ENCODE measurements at places on chromosomes 16 and 17. TPM values are rescaled to one million over a fixed set of nuclear protein-coding genes. Genes with fewer than 3 reads are reported as not detected.

- peaks cover 5% of the 10 kb centered on the region for H3K27me3 ChIP-seq
- H3K27ac ChIP-seq: no peak overlapping the region
- no peak overlapping the region for H3K4me3 ChIP-seq
Observed at GRCh38 chr16:17018585-17018939, 452.2 kb downstream of the XYLT1 start.

GRCh38 chr17:77358801-77359200 is 218.0 kb downstream of the SEC14L1 start:
- no peaks in the 10 kb centered on the region for H3K27me3 ChIP-seq
- no peak overlapping the region for H3K27ac ChIP-seq
- no peak overlapping the region for H3K4me3 ChIP-seq
- DNase-seq: no peak
- H3K36me3 ChIP-seq: no peaks in the 10 kb centered on the region

- H3K27ac ChIP-seq: no peak overlapping the region
- no peaks in the 10 kb centered on the region for H3K36me3 ChIP-seq
- H3K4me1 ChIP-seq: no peaks in the 10 kb centered on the region
- H3K27me3 ChIP-seq: no peaks in the 10 kb centered on the region
- no peak overlapping the region for H3K4me3 ChIP-seq
Observed at GRCh38 chr17:6162892-6163291, 92.7 kb downstream of the WSCD1 start.

GRCh38 chr16:10485698-10486382 is 94.6 kb downstream of the EMP2 start:
- no peak overlapping the region for H3K27ac ChIP-seq
- no peak for DNase-seq
- no peaks in the 10 kb centered on the region for H3K27me3 ChIP-seq
- no peaks in the 10 kb centered on the region for H3K4me1 ChIP-seq
- no peak overlapping the region for H3K4me3 ChIP-seq
- peaks cover 33% of the 10 kb centered on the region for H3K36me3 ChIP-seq

GRCh38 chr17:73936908-73937627 is 266.4 kb upstream of the RPL38 start:
- H3K4me1 ChIP-seq: no peaks in the 10 kb centered on the region
- H3K27ac ChIP-seq: no peak overlapping the region
- no peaks in the 10 kb centered on the region for H3K36me3 ChIP-seq
- H3K4me3 ChIP-seq: no peak overlapping the region
- no peak for DNase-seq

DNA sequence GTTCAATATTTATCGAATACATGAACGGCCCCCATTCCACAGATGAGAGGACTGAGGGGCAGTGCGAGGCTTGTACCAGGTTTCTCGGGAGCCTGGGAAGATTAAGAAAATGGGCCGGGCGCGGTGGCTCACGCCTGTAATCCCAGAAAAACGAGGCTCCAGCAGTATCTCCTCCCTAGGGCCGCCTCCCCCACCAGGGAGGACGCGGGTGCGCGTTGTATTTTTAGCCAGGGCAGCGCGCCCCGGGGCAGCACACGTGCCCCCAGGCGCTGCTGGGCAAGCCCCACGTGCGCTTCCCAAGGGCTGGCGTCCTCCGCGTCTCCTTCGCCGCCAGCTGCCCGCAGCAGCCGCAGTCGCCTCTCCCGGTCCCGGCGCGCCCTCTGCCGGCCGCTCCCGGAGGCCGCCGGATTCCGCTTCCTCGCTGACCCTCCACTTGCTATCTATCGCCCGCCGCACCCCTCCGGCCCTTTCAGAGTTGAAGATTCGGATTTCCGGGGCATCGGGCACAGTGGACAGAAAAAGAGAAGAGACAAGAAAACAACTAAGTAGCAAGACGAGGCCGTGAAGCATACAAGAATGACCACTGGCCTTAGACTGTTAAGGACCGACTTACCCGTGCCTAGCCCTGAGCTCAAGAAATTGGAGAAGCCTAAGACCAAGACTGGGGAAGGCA is 1.9 kb upstream of the YBX2 start:
- peaks cover 42% of the 10 kb centered on the region for H3K27me3 ChIP-seq
- no peaks in the 10 kb centered on the region for H3K36me3 ChIP-seq
- DNase-seq: peak; percentile 62
- peaks cover 26% of the 10 kb centered on the region for H3K4me1 ChIP-seq
- H3K27ac ChIP-seq: no peak overlapping the region

DNA sequence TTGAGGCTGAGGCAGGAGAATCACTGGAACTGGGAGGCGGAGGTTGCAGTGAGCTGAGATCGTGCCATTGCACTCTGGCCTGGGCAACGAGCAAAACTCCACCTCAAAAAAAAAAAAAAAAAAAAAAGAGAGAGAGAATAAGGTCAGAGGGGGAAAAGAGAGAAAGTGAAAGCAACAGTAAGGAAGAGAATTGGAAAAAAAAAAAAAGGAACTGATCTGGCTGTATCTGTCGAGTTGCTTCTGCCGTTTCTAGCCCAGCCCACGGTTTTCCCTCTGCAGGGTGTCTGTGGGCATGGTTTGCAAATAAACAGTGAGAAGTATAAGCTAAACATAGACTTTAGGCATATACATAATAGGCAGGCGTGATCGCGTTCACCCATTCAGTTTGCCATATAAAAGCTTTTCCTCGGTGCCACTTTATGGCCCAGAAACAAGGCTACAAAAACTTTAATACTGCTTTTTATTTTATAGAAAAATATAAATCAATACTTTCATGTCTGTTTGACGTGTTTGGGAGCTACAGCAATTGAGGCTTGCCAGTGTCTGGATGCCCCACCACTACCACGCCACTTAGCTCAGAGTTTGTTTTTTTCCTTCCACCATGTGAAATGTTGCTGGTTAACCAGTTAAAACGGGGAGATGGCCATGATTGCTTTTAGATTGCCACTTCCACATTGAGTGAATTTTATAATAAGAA is 436.7 kb downstream of the MAF start:
- peak overlapping the region; percentile 53 for H3K4me3 ChIP-seq
- no peaks in the 10 kb centered on the region for H3K27me3 ChIP-seq

GRCh38 chr17:46097497-46097896 is 95.7 kb downstream of the KANSL1 start:
- no peaks in the 10 kb centered on the region for H3K27me3 ChIP-seq
- DNase-seq: no peak
- H3K36me3 ChIP-seq: peaks cover 18% of the 10 kb centered on the region
- H3K4me3 ChIP-seq: no peak overlapping the region
- peaks cover 28% of the 10 kb centered on the region for H3K4me1 ChIP-seq
- no peak overlapping the region for H3K27ac ChIP-seq

- peak; percentile 82 for DNase-seq
- peaks cover 49% of the 10 kb centered on the region for H3K36me3 ChIP-seq
- peak within 1 kb of the TSS; percentile 99 for H3K4me3 ChIP-seq
- peak within 1 kb of the TSS; percentile 100 for H3K27ac ChIP-seq
- H3K27me3 ChIP-seq: peaks cover 2% of the 10 kb centered on the region
- H3K4me1 ChIP-seq: peaks cover 68% of the 10 kb centered on the region
Observed at GRCh38 chr17:6755731-6756184, at the start of gene XAF1. TSS of gene XAF1 (plus strand) at chr17:6756046. CDS start at chr17:6756079, 33 bp downstream.

DNA sequence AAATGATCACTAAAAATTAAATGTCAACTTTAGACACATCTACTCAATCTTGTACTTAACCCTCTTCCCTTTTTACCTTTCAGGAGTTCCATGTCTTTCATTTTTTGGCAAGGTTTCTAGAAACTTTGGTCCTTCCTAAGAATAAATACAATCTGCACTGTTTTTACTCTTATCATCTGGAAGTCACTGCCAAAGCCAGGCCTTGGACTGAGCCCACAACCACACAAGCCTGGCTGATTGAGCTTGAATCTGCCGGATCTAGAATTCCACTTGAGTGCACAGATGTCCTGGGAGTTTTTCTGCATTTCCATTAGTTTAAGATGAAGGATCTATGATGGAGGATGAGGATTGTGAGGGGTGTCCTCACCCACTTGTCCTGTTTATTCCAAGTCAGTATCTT is 126.1 kb downstream of the VPS53 start:
- DNase-seq: no peak
- H3K4me1 ChIP-seq: no peaks in the 10 kb centered on the region
- H3K27me3 ChIP-seq: no peaks in the 10 kb centered on the region
- H3K4me3 ChIP-seq: no peak overlapping the region
- no peak overlapping the region for H3K27ac ChIP-seq

- H3K4me3 ChIP-seq: peak overlapping the region; percentile 84
- H3K27ac ChIP-seq: peak overlapping the region; percentile 98
- DNase-seq: no peak
- no peaks in the 10 kb centered on the region for H3K27me3 ChIP-seq
Observed at GRCh38 chr17:35541434-35541833, 4.0 kb upstream of the SLFN12L start.

GRCh38 chr16:52546291-52547003 is 496 bp downstream of the TOX3 start:
- no peak overlapping the region for H3K4me3 ChIP-seq
- H3K4me1 ChIP-seq: peaks cover 3% of the 10 kb centered on the region
- peaks cover 44% of the 10 kb centered on the region for H3K27me3 ChIP-seq
- no peak overlapping the region for H3K27ac ChIP-seq

GRCh38 chr17:63420868-63421680 is 25.0 kb downstream of the CYB561 start:
- no peak overlapping the region for H3K4me3 ChIP-seq
- H3K27me3 ChIP-seq: peaks cover 2% of the 10 kb centered on the region
- DNase-seq: no peak

- peaks cover 8% of the 10 kb centered on the region for H3K4me1 ChIP-seq
- peak; percentile 92 for DNase-seq
Observed at GRCh38 chr16:21708533-21709115, 44.9 kb downstream of the OTOA start.

- no peak overlapping the region for H3K4me3 ChIP-seq
- H3K27ac ChIP-seq: no peak overlapping the region
- no peaks in the 10 kb centered on the region for H3K36me3 ChIP-seq
- DNase-seq: no peak
Observed at GRCh38 chr17:45342871-45343526, 26.2 kb upstream of the MAP3K14 start.

GRCh38 chr17:68840073-68840472 is 115.1 kb downstream of the ABCA8 start:
- no peak overlapping the region for H3K27ac ChIP-seq
- H3K4me3 ChIP-seq: no peak overlapping the region
- DNase-seq: no peak
- H3K4me1 ChIP-seq: no peaks in the 10 kb centered on the region
- no peaks in the 10 kb centered on the region for H3K36me3 ChIP-seq
- no peaks in the 10 kb centered on the region for H3K27me3 ChIP-seq

DNA sequence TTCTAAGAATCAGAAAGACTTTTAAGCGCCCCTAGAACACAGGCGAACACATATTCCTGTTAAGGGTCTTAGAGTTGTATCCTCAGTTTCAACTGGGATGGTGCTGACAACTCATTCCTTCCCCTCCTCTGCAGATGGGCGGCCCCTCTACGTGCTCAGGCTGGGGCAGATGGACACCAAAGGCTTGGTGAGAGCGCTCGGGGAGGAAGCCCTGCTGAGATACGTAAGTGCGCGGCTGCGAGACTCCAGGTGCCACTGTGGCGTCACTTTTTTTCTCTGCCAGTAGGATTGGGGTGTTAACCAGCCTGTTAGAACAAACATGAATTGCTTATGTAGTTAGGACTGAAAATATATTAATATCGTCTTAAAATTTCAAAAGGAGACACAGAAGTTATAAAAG is 62.7 kb downstream of the SEC14L1 start:
- peaks cover 49% of the 10 kb centered on the region for H3K36me3 ChIP-seq
- H3K27ac ChIP-seq: no peak overlapping the region
- no peak overlapping the region for H3K4me3 ChIP-seq

GRCh38 chr17:2398655-2399571 is 1.9 kb downstream of the MNT start:
- H3K4me1 ChIP-seq: peaks cover 53% of the 10 kb centered on the region
- H3K27ac ChIP-seq: peak overlapping the region; percentile 100
- H3K27me3 ChIP-seq: no peaks in the 10 kb centered on the region
- peak overlapping the region; percentile 88 for H3K4me3 ChIP-seq
- peaks cover 2% of the 10 kb centered on the region for H3K36me3 ChIP-seq
- peak; percentile 77 for DNase-seq

DNA sequence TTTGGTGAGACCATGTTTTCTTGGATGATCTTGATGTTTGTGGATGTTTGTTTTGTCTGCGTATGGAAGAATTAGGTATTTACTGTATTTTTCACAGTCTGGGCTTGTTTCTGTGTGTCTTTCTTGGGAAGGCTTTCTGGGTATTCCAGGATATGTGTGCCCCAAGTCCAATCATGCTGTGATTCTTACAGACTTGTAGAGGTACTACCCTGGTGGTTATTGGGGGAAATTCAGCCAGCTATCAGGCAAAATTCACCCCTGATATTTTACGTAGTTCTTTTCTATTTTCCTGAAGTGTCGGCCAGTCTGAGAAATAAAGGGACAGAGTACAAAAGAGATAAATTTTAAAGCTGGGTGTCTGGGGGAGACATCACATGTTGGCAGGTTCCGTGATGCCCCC is 33.4 kb upstream of the ARL4D start:
- H3K4me1 ChIP-seq: peaks cover 41% of the 10 kb centered on the region
- no peak for DNase-seq
- no peak overlapping the region for H3K27ac ChIP-seq
- no peak overlapping the region for H3K4me3 ChIP-seq

DNA sequence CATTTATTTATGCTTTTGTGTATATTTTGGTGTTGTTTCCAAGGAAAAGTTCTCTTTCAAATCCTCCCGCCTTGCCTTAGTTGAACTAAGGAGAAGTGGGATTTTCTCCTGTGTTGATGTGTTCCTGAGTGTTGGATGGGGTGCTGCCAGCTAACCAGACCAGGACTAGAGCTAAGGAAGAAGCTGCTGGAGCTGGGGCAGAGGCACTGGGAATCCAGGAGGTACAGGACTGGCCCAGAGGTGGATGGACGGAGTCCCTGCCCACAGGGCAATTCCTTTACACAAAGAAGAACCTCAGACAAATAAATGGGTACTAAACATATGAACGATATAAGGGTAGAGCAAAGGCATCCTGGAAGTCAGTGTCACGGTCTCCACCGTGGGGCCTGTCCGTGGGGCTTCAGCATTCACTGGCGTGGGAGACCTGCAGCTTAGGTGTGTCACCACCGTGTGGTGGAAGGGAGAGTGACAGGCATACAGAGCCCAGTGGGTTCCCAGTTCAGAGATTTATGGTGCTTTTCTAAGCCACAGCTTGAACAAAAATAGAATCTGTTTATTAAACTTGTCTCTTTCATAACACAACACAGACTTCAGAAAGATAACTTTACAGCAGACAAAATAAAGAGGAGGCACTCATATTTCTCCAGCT is 270.7 kb downstream of the NTN1 start:
- no peak overlapping the region for H3K27ac ChIP-seq
- peaks cover 24% of the 10 kb centered on the region for H3K4me1 ChIP-seq
- H3K36me3 ChIP-seq: peaks cover 2% of the 10 kb centered on the region
- no peaks in the 10 kb centered on the region for H3K27me3 ChIP-seq
- DNase-seq: peak; percentile 48
- no peak overlapping the region for H3K4me3 ChIP-seq

The MON1B gene
- 70.7 TPM for total RNA-seq

The TBC1D3G gene
- total RNA-seq: not detected

The PIPOX gene
- total RNA-seq: 1.6 TPM

The PSMD3 gene
- 88.4 TPM for total RNA-seq

The GAA gene
- 14.7 TPM for total RNA-seq

The MARVELD3 gene
- total RNA-seq: not detected

The CES1 gene
- total RNA-seq: 0.46 TPM

The IRF8 gene
- 14.7 TPM for total RNA-seq

The WNT9B gene
- not detected for total RNA-seq

The TMEM114 gene
- total RNA-seq: not detected

The HS3ST2 gene
- not detected for total RNA-seq

The CYGB gene
- total RNA-seq: not detected

The AATF gene
- total RNA-seq: 83.6 TPM

The FOXN1 gene
- not detected for total RNA-seq

The SOST gene
- total RNA-seq: not detected

The BAIAP3 gene
- total RNA-seq: 0.83 TPM
